Urothelium cell line (cell line): ENCODE measurements at places on chromosomes 16 and 17.

DNA sequence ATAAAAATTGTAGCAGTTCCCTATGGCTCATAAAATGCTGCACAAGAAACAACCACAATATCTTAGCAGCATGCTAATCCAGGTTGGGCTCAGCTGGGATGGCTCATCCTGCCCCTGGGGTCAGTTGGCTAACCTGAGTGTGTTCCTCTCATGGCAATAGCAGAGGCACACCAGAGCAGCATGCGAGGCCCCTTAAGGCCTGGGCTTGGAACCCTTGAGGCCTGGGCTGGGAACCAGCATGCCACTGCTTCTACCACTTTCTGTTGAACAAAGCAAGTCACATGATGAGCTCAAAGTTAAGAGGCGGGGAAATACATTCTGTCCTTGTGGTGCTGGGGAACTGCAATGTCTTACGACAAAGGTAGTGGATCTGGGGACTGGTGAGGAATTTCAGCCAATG lies 154.4 kb upstream of the FOXF1 start:
- DNase-seq, result no peak

- no peak for DNase-seq
These were observed 35.7 kb downstream of the PLD6 start for GRCh38 chr17:17170346-17170985.

- no peak for DNase-seq
These were observed 217.4 kb downstream of the HAPSTR1 start for GRCh38 chr16:9308850-9309249.

DNA sequence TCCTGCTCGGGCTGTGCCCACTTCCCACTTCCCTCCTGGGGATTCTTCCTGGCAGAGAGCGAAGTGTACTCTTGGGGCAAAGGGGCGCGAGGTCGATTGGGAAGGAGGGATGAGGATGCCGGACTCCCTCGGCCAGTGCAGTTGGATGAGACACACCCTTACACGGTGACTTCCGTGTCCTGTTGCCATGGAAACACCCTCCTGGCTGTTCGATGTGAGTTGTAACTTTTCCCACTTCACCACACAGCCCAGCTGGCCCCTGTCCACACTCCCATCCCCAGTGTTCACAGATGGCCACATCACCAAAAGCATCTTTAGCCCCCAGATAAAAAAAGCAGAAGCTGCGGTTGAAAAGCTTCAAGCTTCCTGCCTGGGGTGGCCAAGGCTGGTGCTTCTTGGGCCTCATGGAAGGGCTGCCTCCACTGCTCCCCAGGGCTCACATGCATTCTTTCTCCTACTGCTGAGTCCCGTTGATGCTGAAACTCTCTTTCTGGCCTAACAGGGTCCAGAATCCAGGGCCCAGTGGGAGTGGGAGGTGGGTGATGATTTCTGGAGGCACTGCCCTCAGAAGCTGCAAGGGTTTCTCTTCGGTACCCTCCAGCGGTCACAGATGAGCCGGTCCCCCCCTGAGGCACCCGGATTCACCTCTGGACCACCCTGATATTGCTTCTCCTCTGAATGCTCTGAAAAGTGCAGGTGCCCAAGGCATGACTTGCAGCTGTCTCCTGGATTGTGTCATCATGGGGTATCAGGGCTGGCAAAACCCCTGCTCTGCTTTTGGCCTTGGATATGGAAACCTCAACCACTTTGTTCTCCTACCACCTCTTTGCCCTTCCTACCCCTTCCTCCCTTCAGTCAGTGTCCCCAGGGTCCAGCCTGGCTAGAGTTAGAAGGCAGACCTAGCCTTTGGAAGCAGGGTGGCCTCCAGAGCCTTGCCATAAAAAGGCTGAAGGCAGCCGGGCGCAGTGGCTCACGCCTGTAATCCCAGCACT lies 2.2 kb upstream of the TRAF4 start:
- no peak for DNase-seq

DNA sequence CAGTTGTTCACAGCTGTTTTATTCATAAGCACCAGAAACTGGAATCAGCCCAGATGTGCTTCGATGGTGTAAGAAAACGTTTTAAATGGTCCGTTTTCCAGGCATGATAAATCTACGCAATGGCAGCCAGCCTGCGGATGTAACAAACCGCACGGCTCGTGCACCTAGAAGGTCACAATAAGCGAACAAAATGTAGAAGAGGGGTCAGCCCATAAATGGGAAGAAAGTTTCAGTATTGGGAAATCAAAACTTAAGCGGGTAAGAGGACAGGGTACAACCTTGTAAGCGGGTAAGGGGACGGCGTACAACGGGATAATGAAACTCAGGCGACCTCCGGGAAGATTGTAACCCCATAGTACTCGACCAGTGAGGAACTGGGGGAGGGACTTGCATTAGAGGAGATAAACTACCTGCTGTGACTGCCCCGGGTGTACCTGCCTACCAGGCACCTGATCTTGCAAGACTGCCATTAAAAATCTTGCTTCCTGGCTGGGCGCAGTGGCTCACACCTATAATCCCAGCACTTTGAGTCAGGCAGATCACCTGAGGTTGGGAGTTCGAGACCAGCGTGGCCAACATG lies 66.6 kb downstream of the ANKRD11 start:
- no peak for DNase-seq

DNA sequence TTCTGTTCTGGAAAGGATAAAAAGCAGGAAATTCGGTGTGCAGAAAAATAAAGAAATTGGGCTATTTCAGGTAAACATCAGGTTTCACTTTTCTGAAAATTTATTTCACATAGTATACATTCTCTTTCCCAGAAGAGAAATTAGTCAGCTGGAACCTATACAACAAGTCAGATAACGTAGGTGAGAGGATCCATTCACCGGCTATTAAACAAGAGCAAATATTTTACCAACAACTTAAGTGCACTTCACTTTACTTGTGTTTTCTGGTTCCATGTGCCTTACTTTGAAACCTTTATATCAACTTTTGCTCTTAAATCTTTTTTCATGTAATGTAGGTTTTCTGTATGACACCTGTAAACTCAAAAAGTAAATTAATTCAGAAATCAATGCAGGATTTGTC lies 839.7 kb downstream of the CDH11 start:
- DNase-seq, result no peak

DNA sequence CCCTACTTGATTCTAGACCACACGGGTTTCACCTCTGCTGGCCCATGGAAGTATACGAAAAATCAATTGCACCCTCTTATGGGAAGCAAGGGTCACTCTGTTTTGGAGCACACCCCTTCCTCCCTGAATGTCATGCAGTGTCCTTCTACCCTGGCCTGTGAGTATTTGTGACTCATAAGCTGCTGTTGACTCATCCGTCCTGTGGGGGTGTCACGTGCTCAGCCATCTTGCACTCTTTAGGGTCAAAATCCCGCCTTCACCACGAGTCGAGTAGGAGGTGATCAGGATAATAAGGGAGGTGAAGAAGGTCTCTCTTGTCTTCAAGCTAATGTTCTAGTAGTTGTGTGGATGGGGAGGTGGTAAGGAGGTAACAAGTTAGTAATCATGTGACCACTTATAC lies 341.0 kb upstream of the EEF2KMT start:
- DNase-seq, result peak; percentile 84
